ENCODE measurements at places on chromosomes 4 and X.

GRCh38 chrX:38484607-38485498 lies 76.5 kb upstream of the TSPAN7 start:
- DNase-seq, result no peak

GRCh38 chr4:64503945-64504675 lies 94.9 kb upstream of the TECRL start:
- DNase-seq, result no peak

- no peak for DNase-seq
Observed at GRCh38 chr4:40205259-40206198, 8.7 kb downstream of the RHOH start.

DNA sequence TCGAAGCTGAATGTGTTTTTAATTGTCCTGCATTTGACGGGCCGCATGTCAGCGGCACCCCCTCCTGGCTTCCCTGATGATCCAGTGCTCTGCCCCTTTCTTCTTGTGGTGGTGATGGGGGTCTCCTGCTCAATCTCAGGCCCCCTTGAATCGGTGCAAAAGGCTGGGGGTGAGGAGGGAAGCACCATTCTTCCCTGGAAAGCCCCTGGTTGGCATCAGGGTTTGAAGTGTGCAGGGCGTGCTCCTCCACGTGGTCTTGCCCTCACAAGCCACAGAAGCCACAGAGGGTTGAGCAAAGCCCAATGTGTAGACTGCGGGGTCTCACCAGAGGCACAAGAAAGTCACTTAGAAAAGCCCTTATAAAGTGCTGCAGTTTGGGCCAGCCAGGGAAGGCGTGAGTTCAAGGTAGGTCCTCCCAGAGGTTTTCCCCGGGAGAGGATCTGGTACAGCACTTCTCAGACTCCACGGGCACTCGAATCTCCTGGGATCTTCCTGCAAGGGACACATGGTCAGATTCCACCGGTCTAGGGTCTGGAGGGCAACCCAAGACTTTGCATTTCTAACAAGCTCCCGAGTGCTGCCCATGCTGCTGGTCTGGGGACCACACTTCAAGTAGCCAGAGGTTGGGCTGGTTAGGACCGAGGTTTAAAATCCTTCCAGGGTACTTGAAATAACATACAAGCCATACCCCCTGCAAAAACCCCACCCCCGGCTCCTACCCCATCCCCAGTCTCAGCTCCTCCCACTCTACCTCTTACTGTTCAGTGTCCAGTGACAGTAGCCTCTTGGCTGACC lies 35.1 kb downstream of the PSAPL1 start:
- DNase-seq, result no peak

DNA sequence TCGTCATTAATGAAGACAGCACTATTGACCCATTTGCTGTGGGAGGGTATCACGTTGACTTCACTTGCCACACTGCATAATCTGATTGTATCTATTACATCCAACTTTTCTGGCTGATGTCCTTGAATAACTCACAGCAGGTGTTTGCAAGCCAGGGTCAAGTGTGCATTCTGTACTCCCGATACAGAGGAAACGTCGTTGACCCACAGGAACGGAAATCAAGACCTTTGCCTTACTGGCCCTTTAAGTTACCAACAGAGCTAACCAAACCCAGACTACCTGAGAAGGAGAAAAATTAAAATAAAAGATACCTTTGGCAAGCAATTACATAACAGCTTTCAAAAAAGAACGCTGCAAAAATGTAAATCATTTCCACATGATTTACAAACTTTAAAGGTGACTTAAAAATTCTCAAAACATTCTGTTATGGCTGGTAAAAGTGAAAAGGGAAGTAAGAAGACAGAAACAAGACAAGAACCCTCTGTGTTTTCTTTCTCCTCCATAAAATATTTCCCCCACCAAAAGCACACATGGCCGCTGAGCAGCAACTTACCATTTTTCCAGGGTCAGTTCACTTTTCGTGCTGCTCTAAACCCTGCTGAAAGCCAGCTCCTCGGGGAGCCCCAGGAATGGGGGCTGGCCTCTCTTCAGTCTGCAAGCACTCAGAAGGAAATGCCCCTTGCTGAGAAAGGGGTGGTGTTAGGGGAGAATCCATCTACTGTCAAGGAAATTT lies 6.5 kb upstream of the SHISA3 start:
- no peak for DNase-seq

- DNase-seq, result no peak
Observed at GRCh38 chrX:13864264-13864663, 47.4 kb upstream of the GPM6B start.

- no peak for DNase-seq
Observed at GRCh38 chr4:37981844-37982720, 21.9 kb downstream of the PTTG2 start.

GRCh38 chr4:73853246-73853704 lies at the start of gene PF4V1:
Gene PF4V1, plus strand, starts transcription at chr4:73853296. Its CDS starts 67 bp downstream, at chr4:73853363.
- DNase-seq, result no peak

- DNase-seq, result no peak
Observed at GRCh38 chr4:183165376-183165775, 66.3 kb downstream of the WWC2 start.

DNA sequence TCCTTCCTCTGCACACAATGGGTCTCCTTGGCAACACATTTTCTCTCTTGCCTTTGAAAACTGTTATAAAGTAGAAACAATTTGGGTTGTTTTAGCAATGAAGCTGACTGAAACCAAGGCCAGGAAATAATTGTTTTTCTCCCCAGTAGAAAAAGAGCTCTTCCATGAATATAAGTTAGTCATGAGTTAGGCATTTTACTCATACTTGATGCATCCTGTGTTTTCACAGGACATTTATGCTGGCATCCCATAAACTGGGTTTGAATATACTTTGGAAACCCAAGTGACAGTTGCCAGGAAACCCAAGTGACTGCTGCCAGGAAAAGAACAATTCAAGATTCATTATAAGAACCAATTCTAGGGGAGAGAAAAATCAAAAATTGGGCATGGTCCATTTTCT lies 128.6 kb upstream of the NPY2R start:
- DNase-seq, result no peak

GRCh38 chr4:157587681-157588423 lies 367.3 kb downstream of the GRIA2 start:
- no peak for DNase-seq

DNA sequence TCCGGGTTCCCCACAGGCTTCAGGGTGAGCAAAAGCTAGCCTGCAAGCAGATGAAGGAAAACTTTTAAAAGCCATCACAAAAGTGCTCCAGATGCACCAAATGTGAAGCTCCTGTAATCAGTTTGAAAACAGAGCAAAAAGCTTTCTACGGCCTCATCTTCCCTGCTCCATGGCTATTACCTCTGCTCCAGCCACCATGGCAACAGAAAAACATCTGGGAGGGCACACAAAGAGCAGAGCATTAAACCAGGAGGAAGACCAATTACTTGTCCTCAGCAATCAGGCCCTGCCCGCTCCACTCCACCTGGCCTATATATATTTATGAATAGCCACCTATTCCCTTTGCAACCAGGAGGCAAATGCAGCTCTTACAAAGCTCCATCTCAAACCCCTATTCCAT lies 33.6 kb downstream of the TMEM154 start:
- DNase-seq, result no peak

DNA sequence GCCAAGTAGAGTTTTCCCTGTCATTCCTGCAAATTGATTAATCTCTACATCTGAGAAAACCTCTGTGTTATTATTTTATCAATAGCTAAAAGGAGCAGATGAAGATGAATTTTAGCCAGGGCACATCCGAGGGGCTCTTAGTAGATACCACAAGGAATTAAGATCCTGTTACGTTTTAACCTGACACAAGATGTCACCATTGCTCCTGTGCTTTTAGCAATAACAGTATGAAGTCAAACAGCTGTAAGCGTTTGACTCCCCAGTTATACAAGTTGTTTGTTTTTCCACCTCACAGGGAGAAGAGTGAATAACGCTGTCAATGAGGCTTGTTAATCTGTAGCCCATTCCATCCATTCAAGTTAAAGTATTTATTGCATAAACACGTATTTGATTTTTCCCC lies 76.0 kb upstream of the AP1S2 start:
- no peak for DNase-seq

- DNase-seq, result peak; percentile 87
Observed at GRCh38 chrX:123764967-123765871, 32.4 kb upstream of the THOC2 start.

DNA sequence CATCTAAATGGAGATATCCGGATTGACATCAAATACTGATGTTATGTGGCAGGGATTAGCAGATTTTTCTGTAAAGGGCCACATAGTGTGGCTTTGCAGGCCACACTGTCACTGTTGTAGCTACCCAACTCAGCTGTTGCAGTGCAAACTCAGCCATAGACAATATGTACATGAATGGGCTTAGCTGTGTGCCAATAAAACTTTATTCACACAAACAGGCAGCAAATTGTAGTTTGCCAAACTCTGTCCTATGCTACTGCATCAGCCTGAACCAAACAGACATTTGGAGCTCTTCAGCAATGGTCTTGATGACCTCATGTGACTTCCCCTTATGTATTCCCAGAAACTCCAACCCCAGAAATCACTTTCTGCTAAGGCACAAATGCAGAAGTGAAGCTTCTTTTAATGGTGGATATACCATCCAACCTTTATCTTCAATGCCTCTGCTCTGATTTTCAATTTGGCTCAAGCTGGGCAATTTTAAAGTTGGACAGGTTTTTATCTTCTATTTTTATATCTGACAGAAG lies 18.4 kb upstream of the TRPC5OS start:
- no peak for DNase-seq

DNA sequence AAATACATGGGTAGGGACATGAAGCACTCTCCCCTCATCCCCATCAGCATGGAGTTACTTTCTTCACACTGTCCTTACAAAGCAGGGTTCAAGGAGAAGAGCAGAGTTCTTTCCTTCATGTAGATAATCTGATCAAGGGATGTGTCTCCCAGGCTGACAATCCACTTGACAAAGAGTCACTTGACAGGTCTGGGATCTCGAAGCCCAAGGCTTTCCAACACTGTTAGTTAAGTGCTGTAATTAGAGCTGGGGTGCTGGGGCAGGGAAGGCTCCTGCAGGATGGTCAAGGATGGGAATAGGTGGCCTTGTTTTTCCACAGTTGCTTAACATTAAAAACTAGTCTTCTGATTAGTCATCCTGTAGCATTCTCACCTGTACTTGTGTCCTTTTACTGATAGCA lies 38.0 kb downstream of the CCNG2 start:
- DNase-seq, result no peak

DNA sequence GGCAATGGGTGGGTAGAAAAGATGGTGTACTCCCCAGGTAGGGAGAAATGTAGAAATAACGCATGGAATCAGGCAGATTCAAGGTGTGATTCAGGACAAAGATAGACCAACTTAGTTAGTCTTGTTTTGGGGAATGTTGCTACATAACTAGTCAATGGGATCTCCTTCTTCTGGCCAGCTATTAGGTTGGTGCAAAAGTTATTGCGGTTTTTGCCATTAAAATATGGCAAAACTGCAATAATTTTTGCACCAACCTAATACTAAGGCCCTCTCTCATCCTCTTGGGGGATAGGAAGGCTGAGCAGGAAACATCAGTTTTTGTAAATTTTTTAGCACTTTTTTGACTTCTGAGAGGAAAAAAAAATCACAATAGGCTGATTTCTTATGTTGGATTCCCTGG lies 23.2 kb downstream of the CYBB start:
- DNase-seq, result no peak

DNA sequence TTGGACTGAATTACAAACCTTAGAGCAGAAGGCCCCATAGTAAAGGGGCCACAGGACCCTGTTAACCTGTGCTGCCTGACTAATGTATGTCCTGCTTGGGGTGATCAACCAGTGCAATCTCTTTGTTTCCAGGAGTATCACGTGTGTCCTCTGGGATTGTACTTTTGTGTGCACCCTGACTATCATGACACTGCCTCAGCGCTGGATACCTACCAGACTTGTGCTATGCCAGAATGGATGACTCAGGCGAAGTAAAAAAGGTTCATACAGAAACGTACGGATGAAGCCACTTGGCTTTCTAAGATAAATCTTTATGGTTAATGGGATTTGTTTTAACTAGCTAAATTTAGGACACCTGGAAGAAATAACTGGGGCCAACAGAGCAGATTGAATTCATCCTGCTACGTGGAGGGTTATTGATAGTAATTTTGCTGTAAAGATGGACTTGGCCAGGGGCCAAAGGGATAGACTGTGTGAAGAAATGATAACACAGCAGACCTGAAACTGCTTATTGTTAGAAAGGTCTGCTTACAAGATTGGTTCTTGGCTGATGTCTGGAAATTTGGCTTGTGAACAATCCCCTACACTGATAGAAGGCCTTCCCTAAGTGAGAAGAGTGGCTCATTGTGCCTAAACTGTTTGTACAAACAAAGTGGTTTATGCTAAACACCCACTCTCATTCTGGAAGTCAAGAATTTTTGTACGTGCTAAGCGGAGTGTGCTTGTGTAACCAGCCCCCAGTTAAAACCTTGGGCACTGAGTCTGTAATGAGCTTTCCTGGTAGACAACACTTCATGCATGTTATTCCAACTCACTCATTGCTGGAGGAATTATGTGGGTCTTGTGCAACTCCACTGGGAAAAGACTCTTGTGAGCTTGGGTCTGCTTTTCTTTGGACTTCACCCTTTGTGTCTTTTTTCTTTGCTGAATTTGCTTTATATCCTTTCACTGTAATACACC lies 750.5 kb upstream of the HTR2C start:
- DNase-seq, result peak; percentile 47

DNA sequence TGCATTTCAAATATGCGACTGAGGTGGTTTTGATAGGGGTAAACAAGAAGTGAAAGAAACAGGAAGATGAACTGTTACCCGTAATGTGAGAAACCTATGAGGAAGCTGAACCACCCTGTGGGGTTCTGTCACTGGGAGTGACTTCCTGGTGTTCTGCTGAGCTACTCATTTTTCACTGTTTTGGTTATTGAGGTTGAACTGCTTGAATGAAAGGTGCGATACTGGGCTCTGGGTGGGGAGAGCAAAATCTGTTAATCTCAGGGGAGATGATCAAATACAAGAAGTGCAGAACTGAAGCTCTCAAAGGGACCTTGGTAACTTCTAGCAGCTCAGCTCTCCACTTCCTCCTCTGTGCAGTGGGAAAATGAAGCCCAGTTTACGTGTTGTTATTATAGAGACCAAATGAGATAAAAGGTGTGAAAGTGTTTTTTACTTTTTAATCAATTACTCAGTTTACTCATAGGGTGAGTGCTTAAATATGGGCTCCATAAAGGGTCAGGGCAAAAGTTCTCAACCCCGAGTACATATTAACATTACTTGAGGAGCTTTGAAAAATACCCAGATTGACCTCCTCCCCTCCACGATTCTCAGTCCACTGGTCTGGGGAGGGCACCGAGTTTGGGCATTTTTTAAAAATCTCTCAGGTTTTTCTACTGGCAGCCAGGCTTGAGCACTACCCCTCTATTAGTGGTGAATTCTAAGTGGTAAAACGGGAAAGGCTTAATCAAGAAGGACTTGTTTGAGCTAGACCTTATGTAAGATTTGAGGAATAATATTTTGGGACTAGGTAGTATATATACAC lies 66.7 kb downstream of the COQ2 start:
- DNase-seq, result no peak

GRCh38 chr4:2446656-2447564 lies 22.0 kb upstream of the RNF4 start:
- no peak for DNase-seq

DNA sequence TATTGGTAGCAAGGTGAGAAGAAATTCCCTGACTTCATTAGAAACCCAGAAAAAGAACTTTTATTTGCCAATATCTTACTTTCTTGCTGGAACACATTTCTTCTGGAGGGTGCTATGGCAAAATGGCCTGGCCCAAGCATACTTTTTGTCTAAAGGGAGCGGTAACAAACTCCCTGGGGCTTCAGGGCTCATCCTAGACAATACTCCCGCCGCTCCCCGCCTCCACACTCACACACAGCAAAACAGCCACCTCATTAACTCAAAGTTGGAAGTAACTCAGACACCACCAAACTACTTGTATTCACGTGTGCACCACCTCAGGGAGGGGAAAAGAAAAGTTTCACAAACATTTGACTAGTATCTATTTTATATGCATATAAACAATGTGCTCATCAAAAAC lies 75.7 kb downstream of the IGSF1 start:
- DNase-seq, result no peak
